ENCODE measurements at places on chromosomes 1 and 21.
A peak's percentile ranks its signal among the peaks of the same experiment; 100 is the strongest.

DNA sequence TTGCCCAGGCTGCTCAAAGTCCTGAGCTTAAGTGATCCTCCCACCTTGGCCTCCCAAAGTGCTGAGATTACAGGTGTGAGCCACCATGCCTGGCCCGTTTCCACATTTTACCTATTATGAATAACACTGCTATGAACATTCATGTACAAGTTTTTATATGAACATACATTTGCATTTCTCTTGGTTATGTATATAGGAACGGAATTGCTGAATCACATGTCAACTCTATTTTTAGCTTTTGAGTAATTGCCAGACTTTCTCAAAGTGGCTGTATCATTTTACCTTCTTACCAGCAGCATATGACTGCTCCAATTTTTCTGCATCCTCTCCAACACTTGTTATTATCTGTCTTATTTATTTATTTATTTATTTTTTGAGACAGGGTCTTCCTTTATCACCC is 2.7 kb downstream of the SPATA21 start:
- no peak for ATAC-seq

GRCh38 chr1:196207612-196208217 is 400.5 kb downstream of the KCNT2 start:
- ATAC-seq = no peak

GRCh38 chr1:143574891-143575520 is 396.8 kb downstream of the FAM72C start:
- ATAC-seq = no peak

- peak; percentile 74 for ATAC-seq
Observed at GRCh38 chr21:44845418-44846223, 27.8 kb upstream of the SUMO3 start.

- ATAC-seq = no peak
Observed at GRCh38 chr1:87976316-87976715, 647.6 kb downstream of the LMO4 start.

- no peak for ATAC-seq
Observed at GRCh38 chr1:2823921-2824610, 22.6 kb upstream of the TTC34 start.
